ENCODE measurements at places on chromosomes 7 and 10.
A peak's percentile ranks its signal among the peaks of the same experiment; 100 is the strongest.

DNA sequence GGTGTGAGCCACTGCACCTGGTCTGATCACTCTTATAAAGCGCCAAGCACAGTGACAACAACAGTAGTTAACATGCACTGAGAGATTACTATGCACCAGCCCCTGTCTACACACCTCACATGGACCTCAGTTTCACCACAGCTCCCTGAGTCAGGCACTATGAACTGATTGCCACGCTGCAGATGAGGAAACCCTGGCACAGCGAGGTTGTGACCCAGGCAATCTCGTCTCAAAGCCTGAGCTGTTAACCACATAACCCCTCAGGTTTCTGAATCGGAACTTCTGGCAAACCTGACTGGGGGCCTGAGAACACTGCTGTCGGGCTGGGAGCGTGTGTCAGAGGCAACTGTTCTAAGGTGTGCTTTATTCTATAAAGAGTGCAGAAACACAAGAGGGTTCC lies 150.8 kb downstream of the RNF216 start:
- DNase-seq, result peak; percentile 77

DNA sequence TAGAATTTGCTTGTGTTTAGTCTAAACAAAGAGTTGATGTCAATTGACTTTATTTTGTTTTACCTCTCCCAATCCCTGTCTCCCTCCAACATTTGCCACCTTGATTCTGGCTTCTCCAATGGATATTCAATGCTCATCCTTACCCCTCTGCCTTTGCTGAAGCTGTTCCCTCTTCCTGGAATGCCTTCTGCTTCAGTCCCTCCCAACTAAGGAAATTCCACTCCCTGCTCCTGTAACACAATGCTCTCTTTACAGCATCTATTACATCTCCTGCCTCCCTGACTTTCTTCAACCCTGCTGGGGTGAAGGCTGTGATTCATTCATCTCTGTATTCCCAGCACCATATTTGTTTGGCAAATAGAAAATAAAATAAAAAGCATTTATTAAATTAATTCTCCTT lies 34.5 kb upstream of the TAC1 start:
- DNase-seq, result no peak

DNA sequence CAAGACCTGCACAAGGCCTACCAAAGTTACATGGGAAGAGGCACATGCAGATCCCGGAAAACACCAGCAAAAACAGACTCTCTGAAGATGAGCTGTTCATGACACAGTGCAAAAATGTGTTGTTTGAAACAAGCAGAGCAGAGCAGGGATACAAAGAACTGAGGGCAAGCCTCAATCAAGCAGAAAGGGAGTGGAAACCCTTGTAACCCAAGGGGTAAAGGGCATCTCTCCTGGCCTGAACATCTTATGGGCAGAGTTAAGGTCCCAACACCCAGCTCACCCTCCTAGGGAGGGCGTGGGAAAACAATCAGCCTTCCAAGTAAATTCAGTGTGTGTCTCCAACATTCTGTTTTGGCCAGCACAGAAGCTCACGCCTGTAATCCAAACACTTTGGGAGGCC lies 10.5 kb downstream of the PSPH start:
- no peak for DNase-seq

GRCh38 chr10:85602713-85603112 lies 763.9 kb downstream of the GRID1 start:
- no peak for DNase-seq

DNA sequence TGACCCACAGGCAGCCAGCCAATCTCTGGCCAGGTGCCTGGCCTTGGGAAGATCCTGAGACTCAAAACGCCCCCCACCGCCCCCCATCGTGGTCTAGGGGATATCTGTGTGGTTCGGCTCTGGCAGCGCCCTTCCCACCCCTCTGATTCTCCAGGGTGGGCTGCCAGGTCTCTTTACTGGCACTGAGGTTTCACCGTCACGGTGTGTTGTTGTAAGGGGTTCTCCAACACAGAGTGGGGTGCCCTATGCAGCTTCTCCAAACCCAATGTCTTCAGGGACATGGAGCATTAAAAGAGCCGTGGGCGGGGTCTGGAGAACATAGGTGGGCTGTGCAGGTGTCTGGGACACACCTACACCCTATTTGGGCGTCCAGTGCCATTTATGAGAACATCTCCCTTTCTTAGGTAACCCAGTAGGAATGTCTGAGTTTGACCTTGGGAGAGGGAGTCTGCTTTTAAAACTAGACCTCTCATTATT lies 1.5 kb downstream of the MAFK start:
- DNase-seq, result peak; percentile 18

DNA sequence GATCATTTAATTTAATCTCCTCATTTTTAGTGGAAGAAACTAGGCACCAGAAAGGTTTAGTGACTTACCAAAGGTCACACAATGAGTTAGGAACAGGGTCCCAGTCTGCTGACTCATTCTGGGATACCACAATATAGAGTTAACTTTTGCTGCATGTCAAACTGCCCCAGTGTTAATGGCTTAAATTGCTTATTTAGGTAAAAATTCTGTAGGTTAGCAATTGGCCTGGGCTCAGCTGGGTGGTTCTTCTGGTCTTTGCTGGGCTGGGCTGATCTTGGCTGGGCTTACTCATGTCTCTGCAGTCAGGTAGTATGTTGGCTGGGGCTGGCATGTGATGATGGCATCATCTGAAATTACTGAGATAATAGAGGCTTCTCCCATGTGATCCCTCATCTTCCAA lies 111.6 kb downstream of the EMX2 start:
- DNase-seq, result no peak

GRCh38 chr7:37656913-37657530 lies 26.5 kb upstream of the GPR141 start:
- DNase-seq, result no peak

- DNase-seq, result no peak
These were observed 28.1 kb downstream of the SLIT1 start for GRCh38 chr10:97157578-97158095.

- no peak for DNase-seq
These were observed 13.6 kb upstream of the CUBN start for GRCh38 chr10:17143055-17143690.

DNA sequence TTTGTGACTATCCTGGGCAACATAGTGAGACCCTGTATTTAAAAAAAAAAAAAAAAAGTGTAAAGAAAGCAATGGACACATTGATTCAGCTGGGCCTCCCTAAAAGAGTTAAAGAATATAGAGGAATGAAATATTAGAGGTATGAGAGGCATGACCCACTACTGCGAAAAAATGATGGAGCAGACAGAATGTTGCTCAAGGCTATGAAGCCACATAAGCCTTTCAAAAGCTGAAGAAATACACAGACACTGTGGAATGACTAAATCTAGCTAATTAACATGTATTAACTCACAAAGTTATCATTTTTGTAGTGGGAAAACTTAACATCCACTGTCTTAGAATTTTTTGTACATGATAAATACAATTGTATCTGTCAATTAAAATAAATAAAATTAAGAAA lies 107.3 kb downstream of the HGF start:
- no peak for DNase-seq

DNA sequence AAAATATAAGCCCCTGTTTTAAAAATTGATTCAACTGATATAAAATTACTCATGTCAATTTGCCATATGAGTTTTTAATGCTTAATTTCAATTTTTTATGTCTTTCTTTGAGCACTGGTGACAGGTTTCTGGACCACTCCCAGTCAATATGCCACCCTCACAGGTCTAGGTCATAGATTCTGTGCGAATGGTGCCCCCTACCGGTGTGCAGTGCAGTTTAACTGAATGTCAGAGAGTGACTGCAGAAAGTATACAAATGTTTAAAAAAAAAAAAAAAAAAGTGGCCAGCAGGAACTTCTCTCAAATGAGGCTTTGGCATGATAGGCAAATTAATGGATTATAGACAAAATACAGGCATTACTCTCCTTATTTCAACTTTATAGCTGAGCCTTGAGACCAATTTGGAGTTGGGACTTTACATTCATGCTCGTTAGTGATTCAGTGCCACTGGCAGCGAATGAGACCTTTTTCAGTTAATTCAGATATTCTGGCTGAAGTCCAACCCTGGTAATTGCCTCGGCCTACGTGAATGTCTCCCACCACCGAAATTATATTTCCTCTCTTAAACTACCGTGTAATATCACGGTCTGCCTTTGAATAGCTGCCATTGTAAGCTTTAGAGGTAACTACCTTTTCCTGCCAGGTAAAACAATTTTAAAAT lies 427.6 kb downstream of the PHTF2 start:
- DNase-seq, result peak; percentile 51

- DNase-seq, result no peak
These were observed 690.3 kb downstream of the REEP3 start for GRCh38 chr10:64211466-64211865.

DNA sequence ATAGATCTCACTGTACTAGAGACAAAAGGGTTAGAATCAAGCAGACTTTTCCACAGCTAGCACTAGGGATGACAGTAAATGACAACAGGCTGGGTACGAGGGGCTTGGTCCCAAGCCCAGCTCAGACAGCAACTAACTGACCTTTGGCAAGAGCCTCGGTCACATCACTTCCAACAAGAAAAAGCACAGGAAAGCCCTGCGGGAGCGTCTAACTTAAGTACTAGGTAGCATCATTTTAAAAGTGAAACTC lies 22.8 kb downstream of the CALML3 start:
- DNase-seq, result no peak

GRCh38 chr7:55526770-55527169 lies 45.5 kb downstream of the VOPP1 start:
- DNase-seq, result no peak

GRCh38 chr7:27185013-27185853 lies at the start of gene HOXA11:
TSS of gene HOXA11 (minus strand) at chr7:27185232. CDS start at chr7:27185144, 88 bp downstream.
- DNase-seq, result peak; percentile 18

- DNase-seq, result no peak
These were observed 69.0 kb upstream of the WNT16 start for GRCh38 chr7:121259826-121260225.

DNA sequence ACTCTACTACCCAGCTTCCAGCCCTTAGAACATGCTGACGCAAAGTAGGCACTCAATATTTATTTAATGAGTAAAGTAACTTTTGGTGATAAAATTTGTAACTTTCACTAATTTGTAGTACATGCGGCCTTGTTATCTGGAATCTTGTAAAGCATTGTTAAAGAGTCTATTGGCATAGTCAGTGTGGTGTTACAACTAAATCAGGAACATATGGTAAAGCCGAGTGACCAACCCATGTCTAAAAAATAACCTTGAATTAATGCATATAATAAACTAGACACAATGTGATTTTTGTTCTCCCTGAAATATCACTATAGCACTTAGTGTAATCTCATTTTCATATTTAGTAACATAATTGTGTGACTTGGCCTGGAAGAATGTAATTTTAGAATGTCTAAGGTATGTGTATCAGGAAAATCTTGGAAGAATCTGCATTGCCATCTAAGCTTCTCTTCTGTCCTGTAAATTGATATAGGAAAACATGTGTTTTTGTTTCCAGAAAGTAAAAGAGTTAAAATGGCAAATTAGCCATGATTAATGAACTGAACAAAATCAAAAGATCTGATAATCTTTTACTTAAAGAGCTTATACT lies 256.7 kb upstream of the GNAI1 start:
- no peak for DNase-seq

Measured in activated CD4-positive, alpha-beta memory T cell treated with anti-CD3 and anti-CD28 coated beads for 36 hours (primary cell).